HuH-7 (cell line): ENCODE measurements at places on chromosomes 16 and 17.

DNA sequence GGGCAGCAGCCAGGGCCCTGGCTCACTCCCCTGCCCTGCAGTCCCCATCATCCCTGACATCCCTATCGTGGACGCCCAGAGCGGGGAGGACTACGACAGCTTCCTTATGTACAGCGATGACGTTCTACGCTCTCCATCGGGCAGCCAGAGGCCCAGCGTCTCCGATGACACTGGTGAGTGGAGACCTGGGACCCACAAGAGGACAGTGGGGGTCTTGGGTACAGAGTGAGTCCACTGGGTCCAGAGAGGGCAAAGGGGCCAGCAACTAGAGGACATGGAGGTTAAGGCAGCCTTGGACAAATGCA lies 12.6 kb downstream of the GALK1 start:
- no peak for DNase-seq

- DNase-seq = no peak
These were observed at the start of gene PLXDC1 for GRCh38 chr17:39151150-39151942. Gene PLXDC1 (minus strand): TSS chr17:39151637. CDS start chr17:39151437, 200 bp downstream.

GRCh38 chr16:50863644-50864144 lies 121.8 kb downstream of the CYLD start:
- DNase-seq = no peak

DNA sequence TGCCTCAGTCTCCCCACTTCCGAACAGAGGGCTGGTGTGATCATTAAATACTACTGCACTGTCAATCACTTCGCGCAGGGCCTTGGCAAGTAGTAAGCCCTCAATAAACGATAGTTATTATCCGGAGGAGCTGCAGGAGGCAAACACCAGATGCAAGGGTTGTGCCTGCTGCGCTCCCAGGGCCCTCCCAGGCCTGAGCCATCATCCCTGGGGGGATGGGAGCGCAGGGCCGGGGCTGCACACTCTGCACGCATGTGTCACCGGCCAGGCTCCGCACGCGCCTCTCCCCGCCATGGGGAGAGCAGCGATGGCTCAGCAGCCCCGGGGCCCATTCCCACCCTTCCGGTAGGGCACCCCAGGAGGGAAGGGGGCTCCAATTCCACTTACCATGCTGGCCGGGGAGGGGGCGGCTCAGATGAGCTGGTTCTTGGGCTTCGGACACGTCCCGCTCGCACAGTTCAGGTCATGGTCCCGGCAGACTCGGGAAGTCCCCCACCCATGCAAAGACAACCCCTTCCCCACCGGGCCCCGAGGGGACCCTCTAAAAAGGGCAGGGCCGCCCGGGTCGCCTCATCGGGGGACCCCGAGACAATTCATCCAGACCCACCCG lies 681 bp downstream of the XPO6 start:
- peak; percentile 60 for DNase-seq

DNA sequence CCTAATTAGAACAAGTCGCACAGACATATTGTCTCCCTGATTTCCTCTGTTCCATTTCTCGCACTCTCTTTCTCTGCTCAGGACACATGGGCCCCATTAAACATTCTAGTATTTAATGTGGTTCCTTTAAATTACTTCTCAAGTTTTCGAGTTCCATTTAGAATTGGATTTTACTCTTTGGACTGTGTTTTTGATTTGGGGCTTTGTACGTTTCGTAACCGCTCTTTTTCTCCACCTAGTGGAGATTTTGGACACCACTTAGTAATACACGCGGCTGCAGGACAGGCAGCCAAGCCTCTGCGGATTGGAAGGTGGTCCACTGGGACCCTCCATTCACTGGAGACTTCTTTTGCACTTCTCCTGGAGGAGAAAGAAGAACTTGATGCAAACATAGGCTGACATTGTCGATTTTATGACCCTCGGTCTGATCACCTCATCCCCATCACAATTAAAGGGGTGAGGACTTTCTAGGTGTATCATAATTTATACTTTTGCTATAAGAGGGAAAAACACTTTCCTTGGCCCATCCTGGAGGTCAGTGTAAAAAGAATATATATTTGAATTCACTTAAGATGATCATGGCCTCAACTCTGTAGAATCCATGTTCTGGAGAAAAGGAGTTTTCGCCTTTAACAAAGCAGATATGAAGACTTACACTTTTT lies 85.7 kb downstream of the NOG start:
- peak; percentile 57 for DNase-seq

DNA sequence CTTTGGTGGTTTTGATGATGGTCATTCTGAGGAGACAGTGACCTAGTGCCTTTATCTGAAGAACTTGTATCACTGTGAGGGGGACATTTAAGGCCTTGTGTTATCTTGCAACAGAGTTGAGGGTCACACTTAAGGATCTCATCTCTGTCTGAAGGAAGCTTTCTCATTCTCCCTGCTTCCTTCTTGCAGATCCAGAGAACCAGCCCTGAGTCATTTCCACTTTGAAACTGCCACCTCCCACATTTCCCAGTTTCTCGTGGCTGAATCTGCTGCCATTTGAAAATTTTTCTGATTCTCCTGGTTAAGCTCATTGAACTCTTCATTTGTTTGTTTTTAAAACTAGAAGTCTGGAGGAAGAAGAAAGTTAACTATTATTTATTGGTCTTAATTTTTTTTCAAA lies 190.2 kb upstream of the CDH11 start:
- no peak for DNase-seq

DNA sequence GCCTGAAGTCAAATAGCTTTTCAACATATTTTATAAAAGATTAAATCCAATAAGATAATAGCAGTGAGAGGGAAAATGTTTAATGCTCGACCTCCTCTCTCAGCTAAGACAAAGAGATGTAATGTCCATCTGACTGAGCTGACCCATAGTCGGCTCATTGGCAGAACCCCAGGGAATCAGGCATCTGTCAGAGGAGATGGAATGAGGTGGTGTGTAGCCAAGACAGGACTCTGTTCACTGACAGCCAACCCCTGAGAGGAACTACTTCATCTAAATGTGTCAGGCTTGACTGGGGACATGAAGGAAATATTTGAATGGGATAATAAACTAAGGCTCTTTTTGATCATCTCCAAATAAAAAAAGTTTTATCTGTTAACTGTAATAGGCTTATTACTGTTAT lies 188.0 kb downstream of the CDH11 start:
- no peak for DNase-seq

- DNase-seq = no peak
These were observed 10.4 kb downstream of the CANT1 start for GRCh38 chr17:78999056-78999768.

- DNase-seq = no peak
These were observed 348.1 kb downstream of the FOXL1 start for GRCh38 chr16:86926181-86927094.

- peak; percentile 80 for DNase-seq
These were observed 48.4 kb upstream of the KDM8 start for GRCh38 chr16:27154705-27155521.

DNA sequence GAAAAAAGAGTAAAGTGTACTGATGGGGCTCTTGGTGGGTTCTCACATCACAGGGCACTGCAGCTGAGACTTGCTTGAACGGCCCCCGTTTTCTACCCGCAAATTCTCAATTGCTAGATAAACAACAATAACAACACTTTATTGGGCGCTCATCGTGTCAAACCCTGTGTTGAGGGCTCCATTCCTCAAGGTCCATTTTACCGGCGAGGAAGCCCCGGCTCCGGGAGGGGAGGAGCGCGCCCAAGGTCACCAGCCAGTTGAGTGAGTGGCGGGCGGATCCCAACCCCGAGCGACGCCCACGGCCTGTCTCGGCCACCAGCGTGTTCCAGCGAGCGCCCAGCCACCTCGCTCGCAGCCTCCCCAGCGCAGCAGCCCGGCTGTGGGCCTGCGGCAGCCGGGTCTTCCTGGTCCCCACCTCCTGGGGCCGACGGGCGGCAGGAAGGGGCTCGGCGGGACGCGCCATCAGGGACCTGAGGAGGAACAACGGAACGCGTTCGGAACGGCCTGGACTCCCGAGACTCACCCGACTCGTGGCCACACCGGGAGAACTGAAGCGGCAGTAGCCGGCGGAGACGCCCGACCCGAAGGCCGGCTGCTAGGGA lies 373 bp downstream of the CMC2 start:
- DNase-seq = peak; percentile 59

GRCh38 chr16:66691234-66691633 lies 5.3 kb downstream of the CMTM4 start:
- DNase-seq = no peak

- no peak for DNase-seq
These were observed 20.1 kb upstream of the IRF8 start for GRCh38 chr16:85878875-85879274.

GRCh38 chr17:63760771-63761539 lies 12.4 kb downstream of the CCDC47 start:
- no peak for DNase-seq

DNA sequence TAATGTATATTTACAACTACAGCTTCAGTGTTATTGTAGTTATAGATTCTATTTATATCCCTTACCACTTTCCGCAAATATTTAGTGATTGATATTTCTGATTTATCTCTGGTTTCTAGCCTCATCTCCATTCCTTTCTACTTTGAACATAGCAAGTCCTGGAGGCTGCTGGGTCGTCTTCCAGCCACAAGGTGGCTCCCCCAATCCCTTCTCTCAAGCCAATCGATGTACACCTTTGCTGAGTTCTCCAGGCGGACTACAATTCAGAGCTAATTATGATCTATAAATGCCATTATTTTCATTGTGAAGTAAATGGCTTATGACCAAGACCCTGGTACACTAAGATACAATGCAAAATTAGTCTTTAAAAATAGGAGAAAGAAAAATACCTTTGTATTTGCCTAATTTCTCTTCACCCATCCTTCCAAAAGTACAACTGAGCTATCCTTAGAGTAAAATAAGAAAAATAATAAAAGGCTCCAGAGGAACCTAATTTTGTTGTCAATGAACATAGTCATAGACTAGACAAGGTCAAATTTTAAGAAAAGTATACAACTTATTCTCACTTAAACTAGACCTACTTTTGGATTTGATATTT lies 122.1 kb downstream of the SKAP1 start:
- peak; percentile 36 for DNase-seq

GRCh38 chr16:78972986-78973385 lies 627.6 kb downstream of the MAF start:
- DNase-seq = no peak

GRCh38 chr16:25633549-25633948 lies 58.2 kb upstream of the HS3ST4 start:
- DNase-seq = no peak

GRCh38 chr16:50472472-50472871 lies 75.7 kb upstream of the NKD1 start:
- no peak for DNase-seq

- DNase-seq = no peak
These were observed 2.1 kb downstream of the SRSF2 start for GRCh38 chr17:76735006-76735405.

GRCh38 chr16:3481696-3482658 lies 13.3 kb downstream of the C16orf90 start:
- no peak for DNase-seq

- no peak for DNase-seq
These were observed 114.3 kb downstream of the SPACA3 start for GRCh38 chr17:33105911-33106310.

GRCh38 chr16:89621698-89622409 lies 8.4 kb downstream of the DPEP1 start:
- DNase-seq = no peak

DNA sequence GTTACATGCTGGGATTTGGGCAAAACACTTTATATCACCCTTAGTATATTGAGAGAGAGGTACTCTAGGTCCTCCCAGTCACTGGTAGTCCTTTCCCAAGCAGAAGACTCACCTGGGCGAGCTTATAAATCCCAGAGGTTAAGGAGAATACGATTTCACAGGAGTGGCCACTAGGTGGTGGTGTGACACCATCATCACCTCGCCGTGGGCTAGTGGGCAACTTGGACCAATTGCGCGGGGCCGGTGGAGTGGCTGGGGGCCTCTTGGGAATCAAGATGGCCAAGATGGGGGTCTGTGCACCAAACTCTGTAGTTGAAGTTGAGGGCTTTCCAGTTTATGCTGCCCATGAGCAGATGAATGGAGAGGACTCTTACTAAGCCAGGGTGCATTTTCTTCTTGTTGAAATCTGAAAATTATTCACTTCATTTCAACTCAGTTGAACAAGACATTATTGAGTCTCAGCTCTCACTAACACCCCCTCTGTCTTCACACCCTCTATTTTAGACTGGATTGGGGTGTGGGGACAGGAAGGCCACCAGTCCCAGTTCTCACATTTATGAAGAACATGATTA lies 38.2 kb upstream of the PIRT start:
- DNase-seq = peak; percentile 33

GRCh38 chr16:53213542-53213941 lies 158.8 kb downstream of the CHD9 start:
- DNase-seq = no peak
